Mucosa of gallbladder (tissue), 1 donor: ENCODE measurements at places on chromosomes 7 and 10. TPM values are rescaled to one million over a fixed set of nuclear protein-coding genes. Genes with fewer than 3 reads are reported as not detected.

CYP26C1 gene
- total RNA-seq: 0.06 TPM

CRPPA gene
- 3.3 TPM for total RNA-seq

GHRHR gene
- 12.3 TPM for total RNA-seq

SLC29A4 gene
- total RNA-seq: 6.0 TPM

TSPAN33 gene
- total RNA-seq: 16.2 TPM

COL1A2 gene
- total RNA-seq: 478 TPM

C10orf67 gene
- total RNA-seq: 0.14 TPM

PRKAR1B gene
- total RNA-seq: 19.9 TPM

TEX36 gene
- total RNA-seq: not detected

NAT16 gene
- total RNA-seq: not detected

AGBL3 gene
- total RNA-seq: 4.1 TPM

CYP2E1 gene
- 4.7 TPM for total RNA-seq

LDB3 gene
- 4.9 TPM for total RNA-seq

INHBA gene
- 17.9 TPM for total RNA-seq

MOGAT3 gene
- total RNA-seq: 0.14 TPM

ENKUR gene
- total RNA-seq: 0.37 TPM

RAB19 gene
- total RNA-seq: 8.8 TPM

C7orf57 gene
- not detected for total RNA-seq

HOXA2 gene
- 0.52 TPM for total RNA-seq
